ENCODE measurements at places on chromosomes 5 and 9.

DNA sequence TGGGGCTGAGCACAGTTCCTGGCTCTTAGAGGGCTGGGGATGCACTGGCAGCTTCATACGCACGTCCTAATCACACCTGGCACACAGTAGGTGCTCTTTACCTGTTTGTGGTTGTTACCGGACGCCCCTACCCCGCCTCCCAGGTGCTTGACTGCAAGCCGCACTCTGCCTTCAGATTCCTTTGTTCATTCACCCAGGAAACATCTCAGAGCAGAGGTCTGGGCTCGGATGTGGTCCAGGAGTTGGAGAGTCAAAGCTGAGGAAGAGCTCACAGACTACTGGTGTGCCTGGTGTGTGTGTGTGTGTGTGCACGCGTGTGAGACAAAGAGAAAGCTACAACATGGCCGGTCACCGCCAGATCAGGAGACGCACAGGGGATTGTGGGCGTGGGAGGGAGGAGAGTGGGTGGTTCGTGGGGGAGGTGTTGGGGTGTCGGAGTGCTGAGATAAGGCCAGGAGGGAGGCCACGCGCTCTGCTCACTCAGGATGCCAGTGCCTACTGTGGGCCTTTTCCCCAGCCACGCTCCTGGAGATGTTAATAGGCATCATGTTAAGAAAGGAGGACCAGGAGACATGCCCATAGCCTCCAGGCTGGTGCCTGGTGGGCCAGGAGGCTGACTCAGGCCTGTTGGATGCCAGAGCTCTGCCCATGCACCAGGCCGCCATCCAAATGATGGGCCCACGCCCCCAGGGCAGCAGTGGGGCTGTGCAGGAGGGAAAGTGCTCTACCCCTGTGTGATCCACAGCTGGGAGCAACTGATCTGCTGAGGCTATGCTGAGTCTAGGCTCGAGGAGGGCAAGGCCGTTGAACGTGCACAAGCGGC is 39.9 kb downstream of the CRB2 start:
- peak; percentile 82 for DNase-seq

GRCh38 chr9:124361128-124361527 is 54.1 kb downstream of the PSMB7 start:
- DNase-seq: no peak

DNA sequence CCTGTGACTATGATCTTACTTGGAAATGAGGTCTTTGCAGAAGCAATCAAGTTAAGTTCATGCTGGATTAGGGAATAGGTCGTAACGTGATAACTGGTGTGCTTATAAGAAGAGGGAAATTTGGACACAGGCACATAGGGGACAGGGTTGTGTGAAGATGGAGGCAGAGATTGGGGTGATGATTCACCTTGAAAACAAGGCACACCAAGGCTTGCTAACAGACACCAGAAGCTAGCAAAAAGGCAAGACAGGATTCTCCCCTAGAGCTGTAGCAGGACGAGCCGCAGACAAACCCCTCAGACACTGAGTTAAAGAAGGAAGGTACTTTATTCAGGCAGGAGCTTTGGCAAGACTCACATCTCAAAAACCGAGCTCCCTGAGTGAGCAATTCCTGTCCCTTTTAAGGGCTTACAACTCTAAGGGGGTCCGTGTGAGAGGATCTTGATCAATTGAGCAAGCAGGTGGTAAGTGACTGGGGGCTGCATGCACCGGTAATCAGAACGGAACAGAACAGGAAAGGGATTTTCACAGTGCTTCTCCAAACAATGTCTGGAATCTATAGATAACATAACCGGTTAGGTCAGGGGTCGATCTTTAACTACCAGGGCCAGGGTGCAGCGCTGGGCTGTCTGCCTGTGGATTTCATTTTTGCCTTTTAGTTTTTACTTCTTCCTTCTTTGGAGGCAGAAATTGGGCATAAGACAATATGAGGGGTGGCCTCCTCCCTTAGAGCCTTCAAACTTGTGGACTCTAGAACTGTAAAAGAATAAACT is 57.5 kb upstream of the S1PR3 start:
- DNase-seq: no peak

DNA sequence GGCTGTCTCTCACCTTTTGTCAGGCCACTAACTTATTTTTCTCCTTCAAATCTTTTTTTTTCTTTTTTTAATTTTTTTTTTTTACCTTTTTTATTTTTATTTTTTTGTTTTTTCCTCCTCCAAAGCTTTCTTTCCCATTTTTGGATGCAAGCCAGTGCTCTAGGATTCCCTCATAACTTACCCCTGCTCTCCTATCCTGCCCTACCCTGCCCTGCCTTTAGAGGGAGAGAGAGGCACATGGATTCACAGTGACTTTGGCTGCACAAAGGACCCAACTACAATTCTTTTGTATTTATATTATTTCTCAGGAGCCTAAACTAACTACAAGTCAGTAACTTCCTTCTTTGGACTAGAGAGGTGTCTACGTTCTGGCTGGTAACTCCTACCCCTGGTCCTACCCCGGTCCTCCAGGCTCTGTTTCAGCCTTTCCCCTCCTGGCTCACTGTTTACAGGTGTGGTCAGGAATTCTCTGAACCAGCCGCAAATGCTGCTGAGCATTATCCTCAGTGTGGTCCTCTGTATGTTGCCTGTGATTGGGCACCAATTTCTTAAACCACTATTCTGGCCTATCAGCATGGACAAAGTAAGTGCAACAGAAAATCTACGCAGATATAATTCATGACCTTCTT is 8.4 kb upstream of the RUSC2 start:
- peak; percentile 90 for DNase-seq

DNA sequence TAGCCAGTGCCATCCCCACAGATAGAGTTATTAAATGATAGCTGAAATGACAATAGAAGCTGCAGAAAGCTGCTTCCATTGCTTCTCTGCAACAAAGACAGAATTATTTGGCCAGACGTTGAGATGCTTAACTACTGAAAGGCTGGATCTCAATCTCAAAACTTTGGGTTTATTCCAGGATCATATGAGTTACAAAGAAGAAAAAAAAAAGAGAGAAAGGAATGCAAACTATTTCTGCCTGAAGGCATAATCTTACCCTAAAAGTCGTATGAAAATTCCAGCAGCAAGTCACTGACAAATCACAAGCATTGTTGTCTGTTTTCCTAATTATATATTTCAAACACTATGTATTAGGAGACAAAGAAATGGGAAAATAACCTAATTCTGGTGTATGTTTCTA is 12.8 kb upstream of the TYRP1 start:
- no peak for DNase-seq

DNA sequence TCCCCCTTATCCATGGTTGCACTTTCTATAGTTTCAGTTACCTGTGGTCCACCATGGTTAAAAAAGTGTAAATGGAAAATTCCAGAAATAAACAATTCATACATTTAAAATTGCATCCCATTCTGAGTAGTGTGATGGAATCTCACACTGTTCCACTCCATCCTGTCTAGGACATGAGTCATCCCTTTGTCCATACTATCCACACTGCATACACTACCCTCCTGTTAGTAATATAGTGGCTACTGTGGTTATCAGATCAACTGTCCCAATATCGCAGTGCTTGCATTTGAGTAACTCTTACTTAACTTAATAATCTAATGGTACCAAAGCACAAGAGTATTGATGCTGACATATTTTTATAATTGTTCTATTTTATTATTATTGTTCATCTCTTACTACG is 100.7 kb downstream of the RAB3C start:
- no peak for DNase-seq

DNA sequence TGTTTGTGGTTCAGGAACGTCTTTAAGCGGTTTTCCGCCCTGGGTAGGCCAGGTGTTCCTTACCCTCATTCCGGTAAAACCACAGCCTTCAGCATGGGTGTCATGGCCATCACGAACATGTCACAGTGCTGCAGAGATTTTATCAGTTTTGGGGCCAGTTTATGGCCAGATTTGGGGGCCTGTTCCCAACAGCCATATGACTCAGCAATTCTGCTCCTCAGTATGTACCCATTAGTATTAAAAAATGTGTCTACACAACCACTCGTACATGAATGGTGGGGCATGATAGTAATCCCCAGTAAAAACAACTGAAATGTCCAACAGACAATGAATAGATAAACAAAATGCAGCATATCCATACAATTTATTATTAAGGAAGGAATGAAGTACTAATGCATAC is 51.9 kb upstream of the TTC23L start:
- DNase-seq: no peak

- DNase-seq: peak; percentile 81
Observed at GRCh38 chr9:92242260-92243136, 51.0 kb downstream of the IARS1 start.

GRCh38 chr5:174755106-174755505 is 30.7 kb downstream of the MSX2 start:
- no peak for DNase-seq

- no peak for DNase-seq
Observed at GRCh38 chr9:118418887-118419565, 714.8 kb downstream of the TLR4 start.

DNA sequence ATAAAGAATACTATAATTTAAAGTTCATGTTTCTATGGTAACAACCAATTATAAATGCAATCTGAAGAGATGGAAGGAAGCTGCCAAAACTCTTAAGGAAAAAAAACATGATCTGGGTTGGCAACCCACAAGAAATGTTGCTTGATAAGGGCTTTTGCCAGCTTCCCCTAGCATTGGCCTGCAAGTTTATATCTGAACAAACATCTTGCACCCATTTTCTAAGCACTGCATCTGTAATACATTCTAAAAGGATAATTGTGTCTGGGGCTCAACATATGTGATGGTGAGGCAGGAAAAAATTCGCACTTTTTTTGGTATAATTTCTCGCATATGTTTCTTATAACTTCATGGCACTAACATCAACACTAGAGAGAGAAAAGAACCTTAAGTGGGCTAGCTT is 276.4 kb downstream of the FBXL7 start:
- no peak for DNase-seq

GRCh38 chr9:13388157-13388556 is 108.7 kb upstream of the MPDZ start:
- DNase-seq: peak; percentile 9

- DNase-seq: peak; percentile 73
Observed at GRCh38 chr9:77848897-77849296, 182.7 kb downstream of the GNAQ start.

DNA sequence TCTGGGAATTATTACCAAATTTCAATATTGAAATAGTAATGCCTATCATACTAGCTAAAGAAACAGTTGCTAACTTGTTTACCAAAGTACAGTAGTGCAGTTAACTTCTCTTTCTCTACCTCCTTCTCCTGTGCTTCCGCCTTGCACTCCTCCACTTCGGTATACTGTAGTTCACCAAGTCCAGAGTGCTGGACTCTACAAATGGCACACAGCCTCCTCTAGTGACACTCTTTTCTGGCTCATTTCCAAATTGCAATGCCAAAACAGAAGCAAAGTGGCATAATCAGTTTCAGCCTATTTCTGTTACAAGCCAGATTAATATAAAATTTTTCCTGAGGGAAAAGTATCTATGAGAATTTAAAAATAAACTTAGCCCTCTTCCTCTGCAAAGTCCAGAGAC is 86.0 kb upstream of the RASGRF2 start:
- DNase-seq: no peak

DNA sequence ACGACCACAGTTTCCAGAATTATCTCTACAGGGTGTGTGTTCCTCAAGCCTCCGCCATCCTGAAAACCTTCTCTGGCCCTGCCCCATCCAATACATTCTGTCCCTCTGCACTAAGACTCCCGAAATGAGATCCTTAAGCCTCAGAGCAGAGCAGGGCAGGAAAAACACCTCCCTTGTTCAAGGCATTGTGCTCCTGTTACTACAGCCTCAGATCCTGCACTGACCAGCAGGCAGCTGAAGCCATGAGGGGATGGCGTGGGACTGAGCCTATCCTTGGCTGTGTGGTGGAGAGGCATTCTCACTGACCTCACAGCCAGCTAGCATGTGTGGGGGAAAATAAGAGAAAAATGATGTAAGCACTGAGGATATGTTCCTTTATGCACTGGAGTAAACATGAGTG is 106.7 kb upstream of the PHYKPL start:
- peak; percentile 21 for DNase-seq

Measured in osteoblast (primary cell).